GM23248 (cell line): ENCODE measurements at places on chromosomes 5 and 9. TPM values are rescaled to one million over a fixed set of nuclear protein-coding genes. Genes with fewer than 3 reads are reported as not detected.

Gene RAD1
- polyA plus RNA-seq, result 53.6 and 56.4 TPM in 2 replicates

Gene GAS1
- polyA plus RNA-seq, result 8.1 and 10.7 TPM in 2 replicates

Gene AIF1L
- polyA plus RNA-seq, result 0.28 TPM in 1 of 2 replicates, not detected in the other

Gene NOP16
- 68.4 and 68.7 TPM in 2 replicates for polyA plus RNA-seq

Gene FLT4
- not detected in 2 replicates for polyA plus RNA-seq

Gene PCDHGA6
- 2.1 and 2.6 TPM in 2 replicates for polyA plus RNA-seq

Gene FOXD4L5
- not detected in 2 replicates for polyA plus RNA-seq

Gene HRH2
- polyA plus RNA-seq, result not detected in 2 replicates

Gene TARS1
- 244 and 247 TPM in 2 replicates for polyA plus RNA-seq
